H4 (cell line): ENCODE measurements at places on chromosomes 4 and X.

- DNase-seq, result no peak
These were observed 350.0 kb upstream of the CTSO start for GRCh38 chr4:156303708-156304107.

GRCh38 chr4:179112441-179113170 lies 1670.4 kb upstream of the AGA start:
- DNase-seq, result no peak

- no peak for DNase-seq
These were observed at the start of gene PNMA6E for GRCh38 chrX:153401133-153401764. PNMA6E (minus strand) TSS chrX:153401350; CDS start chrX:153398849, 2,501 bp downstream.

DNA sequence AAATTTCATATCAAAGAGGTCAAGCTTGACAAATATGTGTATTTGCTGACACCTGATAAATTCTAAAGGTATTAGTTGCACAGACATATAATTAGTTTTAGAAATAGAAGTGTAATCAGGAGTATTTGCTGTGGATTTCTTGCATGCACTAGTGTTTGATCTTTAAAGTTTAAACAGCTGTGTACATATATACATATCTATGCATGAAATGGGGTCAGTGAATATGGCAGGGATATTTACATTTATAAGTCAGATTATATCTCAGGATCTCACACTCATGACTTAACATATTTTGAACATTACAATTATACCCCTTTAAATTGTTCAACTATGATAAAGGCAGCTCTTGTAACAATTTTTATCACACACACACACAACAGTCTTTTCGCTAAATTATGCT lies 547.4 kb upstream of the ACTRT1 start:
- DNase-seq, result no peak

- DNase-seq, result peak; percentile 55
These were observed 98.2 kb downstream of the AFF1 start for GRCh38 chr4:87032884-87033533.

GRCh38 chr4:88841635-88842034 lies 144.0 kb upstream of the NAP1L5 start:
- DNase-seq, result no peak

- DNase-seq, result no peak
These were observed 3.6 kb upstream of the FHL1 start for GRCh38 chrX:136143711-136144110.

DNA sequence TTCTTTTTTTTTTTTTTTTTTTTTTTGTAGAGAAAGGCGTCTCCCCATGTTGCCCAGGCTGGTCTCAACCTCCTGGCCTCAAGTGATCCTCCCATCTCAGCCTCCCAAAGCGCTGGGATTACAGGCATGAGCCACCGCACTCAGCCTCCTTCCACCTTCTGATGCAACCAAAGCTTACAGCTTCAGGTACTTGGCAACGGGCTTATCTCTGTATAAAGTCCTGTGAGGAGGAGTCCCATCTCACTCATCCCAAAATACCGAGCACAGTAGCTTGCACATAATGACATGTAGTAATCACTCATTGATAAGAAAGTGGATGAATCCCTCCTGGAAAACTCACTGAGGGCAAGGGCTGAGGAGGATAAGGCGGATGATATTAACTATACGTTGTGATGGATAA lies 19.1 kb downstream of the IRF2 start:
- DNase-seq, result no peak

- DNase-seq, result no peak
These were observed 46.6 kb downstream of the TSPAN7 start for GRCh38 chrX:38607976-38608375.

DNA sequence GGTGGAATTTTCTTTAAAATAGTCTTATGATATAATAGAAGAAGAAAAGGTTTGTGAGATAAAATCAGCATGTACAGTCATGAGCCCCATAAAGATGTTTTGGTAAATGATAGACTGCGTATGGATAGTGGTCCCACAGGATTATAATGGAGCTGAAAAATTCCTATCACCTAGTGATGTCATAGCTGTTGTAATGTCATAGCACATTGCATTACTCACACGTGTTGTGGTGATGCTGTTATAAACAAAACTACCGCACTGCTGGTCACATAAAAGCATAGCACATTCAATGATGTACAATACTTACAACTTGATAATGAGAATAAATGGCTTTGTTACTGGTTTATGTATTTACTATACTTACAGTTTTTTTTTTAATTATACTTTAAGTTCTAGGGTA lies 715.2 kb upstream of the HTR2C start:
- DNase-seq, result peak; percentile 54

DNA sequence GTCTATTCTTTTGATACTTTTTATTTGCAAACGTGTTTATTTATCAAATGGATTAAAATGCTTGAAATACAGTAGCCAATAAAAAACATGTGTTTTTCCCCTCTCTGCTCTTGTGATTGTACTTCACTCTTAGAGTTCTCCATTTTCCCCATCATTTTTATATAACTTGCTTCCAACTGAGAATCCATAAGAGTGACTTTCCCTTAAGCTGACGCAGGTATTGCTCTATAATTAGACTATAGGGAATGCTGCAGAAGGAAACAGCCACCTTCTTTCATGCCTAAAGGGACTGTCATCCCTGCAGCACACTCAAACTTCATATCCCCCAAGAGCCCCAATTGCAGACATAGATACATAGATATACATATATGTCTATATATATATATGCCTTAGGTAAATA lies 456.9 kb downstream of the ADGRL3 start:
- DNase-seq, result no peak

- no peak for DNase-seq
These were observed 13.7 kb upstream of the XAGE2 start for GRCh38 chrX:52355108-52355507.

DNA sequence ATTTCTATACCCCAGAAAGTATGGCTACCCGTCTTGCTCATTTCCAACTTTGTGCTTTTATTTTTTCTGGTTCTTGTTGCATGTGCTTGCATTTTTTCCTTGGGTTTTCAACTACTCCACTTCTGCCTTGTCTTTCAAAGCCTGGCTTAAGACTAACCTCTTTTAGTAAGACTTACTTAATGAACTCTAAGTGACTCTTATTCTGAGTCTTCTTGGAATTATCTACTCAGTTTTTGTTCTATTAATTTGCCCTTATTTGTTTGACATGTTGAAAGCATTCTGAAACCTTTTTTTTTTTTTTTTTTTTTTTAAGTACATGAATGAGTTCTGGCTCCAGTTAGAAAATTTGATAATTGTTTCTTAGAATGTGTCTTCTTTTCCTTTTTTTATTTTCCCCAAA lies 74.8 kb downstream of the SLIT2 start:
- DNase-seq, result no peak

- DNase-seq, result no peak
These were observed 58.5 kb upstream of the NUDT6 start for GRCh38 chr4:122980860-122981259.

GRCh38 chr4:74517996-74518395 lies 73.1 kb downstream of the AREG start:
- no peak for DNase-seq

DNA sequence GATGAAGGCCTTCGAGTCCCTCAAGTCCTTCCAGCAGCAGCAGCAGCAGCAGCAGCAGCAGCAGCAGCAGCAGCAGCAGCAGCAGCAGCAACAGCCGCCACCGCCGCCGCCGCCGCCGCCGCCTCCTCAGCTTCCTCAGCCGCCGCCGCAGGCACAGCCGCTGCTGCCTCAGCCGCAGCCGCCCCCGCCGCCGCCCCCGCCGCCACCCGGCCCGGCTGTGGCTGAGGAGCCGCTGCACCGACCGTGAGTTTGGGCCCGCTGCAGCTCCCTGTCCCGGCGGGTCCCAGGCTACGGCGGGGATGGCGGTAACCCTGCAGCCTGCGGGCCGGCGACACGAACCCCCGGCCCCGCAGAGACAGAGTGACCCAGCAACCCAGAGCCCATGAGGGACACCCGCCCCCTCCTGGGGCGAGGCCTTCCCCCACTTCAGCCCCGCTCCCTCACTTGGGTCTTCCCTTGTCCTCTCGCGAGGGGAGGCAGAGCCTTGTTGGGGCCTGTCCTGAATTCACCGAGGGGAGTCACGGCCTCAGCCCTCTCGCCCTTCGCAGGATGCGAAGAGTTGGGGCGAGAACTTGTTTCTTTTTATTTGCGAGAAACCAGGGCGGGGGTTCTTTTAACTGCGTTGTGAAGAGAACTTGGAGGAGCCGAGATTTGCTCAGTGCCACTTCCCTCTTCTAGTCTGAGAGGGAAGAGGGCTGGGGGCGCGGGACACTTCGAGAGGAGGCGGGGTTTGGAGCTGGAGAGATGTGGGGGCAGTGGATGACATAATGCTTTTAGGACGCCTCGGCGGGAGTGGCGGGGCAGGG lies 568 bp downstream of the HTT start:
- peak; percentile 62 for DNase-seq

DNA sequence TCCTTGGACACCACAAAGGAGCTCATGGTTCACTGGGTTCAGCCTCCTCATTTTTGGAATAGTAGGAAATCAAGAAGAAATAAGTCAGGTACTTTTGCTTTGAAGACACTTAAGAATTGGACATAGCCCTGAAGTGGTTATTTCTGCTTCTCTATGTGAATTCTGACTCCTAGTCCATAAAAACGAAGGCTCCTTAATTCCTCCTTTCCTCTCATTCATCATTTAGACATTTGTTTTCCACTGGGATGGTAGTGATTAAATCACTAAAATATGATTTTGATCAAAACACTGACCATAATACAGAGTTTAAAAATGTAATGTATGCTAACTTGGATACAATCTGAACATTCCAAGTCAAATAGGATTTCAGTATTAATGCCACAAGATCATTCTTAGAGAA lies 34.7 kb upstream of the CYP2U1 start:
- no peak for DNase-seq

DNA sequence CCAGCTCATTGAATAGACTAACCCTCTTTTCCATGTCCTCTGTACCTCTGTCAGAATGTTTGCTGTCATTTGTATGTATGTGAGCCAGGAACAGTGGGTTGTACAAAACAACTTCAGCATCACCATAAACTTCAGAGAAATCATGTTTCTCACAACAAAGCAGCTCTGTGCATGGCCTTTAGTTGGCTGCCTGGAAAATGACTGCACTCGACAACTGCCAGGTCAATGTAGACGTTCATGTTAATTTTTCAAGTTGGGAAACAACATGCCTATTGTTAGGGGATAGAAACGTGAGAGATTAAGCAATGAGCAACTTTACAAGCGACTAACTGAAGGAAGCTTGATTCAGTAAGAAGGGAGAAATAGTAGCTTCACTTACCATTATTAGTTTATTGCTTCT lies 17.9 kb upstream of the CXCL11 start:
- DNase-seq, result no peak

DNA sequence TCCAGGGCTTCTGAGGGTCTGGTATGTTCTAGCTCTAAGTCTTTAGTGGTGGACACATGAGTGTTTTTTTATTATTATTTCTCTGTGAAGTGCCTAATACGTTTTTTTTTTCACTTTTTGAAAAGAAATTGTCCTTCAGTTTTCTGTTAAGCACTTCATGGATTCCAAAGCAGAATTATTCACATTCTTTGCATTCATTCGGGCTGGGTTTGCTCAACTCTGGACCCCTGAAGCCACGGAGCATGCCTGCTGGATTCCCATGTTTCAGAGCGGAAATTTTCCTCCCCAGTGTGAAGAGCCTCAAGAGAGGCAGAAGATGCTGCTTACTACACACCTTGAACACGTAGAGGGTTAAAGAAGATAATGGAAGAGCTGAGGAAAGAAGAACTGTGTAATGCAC lies 107.5 kb downstream of the EGF start:
- no peak for DNase-seq

DNA sequence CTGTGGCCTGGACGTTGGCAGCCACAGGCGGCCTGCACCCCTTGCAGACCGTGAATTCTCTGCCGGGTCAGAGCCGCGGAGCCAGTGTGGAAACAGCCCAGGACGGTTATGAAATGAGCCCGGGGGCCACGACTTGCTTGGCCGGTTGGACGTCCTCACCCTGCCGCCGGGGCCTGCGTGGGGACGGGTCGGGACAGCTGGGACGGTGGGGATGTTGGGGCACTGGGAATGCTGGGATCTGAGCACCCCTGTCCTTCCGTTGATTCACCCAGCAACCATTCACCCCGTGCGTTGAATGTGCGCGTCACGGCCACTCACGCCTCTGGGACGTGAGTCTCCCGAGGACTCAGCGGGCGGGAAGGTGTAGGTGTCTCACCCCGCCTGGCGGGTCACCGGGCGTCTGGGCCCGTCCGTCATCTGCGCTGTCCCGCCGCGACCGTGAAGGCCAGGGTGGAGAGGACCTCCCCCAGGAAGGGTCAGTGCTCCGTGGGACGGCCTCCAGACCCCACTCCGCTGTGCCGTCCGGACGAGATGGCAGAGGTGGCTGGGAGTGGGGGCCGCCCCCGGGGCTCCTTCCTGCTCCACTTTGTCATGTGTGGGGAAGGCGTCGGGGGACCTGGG lies 4.5 kb upstream of the PLCXD1 start:
- no peak for DNase-seq

DNA sequence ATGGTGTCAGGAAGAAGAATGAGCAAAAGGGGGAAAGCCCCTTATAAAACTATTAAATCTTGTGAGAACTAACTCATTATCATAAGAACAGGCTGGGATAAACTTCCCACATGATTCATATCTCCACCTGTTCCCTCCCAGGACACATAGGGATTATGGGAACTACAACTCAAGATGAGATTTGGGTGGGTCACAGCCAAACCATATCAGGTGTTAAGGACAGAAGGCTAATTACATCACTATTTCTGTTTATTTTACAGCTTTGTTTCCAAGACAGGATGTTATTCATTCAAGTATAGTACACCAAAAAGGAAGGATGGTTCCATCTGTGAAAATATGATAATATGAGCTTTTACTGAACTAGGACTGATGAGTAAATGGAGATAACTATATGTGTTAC lies 63.7 kb upstream of the ARSJ start:
- DNase-seq, result no peak

DNA sequence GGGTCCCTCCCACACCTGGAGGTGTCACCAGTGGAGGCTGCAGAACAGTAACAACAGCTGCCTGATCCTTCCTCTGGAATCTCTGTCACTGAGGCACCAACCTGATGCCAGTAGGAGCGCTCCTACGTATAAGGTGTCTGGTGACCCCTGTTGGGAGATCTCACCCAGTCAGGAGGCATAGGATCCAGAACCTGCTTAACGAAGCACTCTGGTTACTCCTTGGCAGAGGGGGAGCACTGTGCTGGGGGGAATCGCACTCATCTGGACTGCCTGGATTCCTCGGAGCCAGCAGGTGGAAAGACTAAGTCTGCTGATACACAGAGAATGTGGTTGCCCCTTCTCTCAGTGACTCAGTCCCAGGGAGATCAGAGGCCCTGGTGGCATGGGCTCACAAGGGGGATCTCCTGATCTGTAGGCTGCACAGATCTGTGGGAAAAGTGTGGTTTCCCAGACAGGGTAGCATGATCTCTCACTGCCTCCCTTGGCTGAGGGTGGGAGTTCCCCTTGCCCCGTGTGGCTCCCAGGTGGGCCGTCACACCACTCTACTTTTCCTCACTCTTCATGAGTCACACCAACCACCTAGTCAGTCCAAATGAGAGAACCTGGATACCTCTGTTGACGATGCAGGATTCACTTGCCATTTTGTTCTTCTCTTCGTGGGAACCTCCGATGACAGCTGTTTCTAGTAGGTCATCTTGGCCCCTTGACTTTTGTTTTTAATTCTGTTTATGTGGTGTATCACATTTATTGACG lies 305.9 kb downstream of the IDS start:
- DNase-seq, result no peak

GRCh38 chr4:158578476-158578875 lies 56.8 kb downstream of the RXFP1 start:
- DNase-seq, result peak; percentile 12

GRCh38 chrX:75086731-75087195 lies 69.3 kb downstream of the ABCB7 start:
- DNase-seq, result no peak
